ENCODE measurements at places on chromosomes 2 and 18.

DNA sequence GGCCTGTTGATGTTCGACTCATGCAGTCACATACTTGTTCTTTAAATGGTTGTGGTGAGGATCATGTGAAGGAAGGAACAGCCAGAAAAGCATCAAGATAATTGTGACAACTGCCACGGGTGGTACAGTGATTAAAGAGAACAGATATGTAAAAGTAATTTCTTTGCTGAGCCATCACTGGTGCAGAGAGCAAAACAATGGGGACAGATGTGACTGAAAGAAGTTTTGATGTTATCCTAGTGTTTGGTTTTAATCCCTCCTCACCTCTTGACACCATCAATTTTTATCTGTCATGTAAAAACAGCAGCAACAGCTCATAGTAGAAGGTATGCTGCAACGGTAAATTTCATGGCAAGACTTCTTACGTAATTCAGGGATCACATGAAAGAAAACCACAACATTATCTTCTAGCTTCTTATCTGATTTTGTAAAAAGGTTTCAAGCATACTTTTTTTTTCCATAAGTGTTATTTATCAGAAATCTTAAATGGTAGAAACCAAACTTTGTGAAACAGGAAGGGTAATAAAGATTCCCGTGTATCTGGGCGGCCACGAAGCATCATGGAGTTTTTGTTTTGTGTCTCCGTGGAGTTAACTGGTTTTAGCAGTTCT is 65.2 kb downstream of the PLCL1 start:
- DNase-seq = peak; percentile 10

- no peak for DNase-seq
These were observed 4.8 kb downstream of the TNFRSF11A start for GRCh38 chr18:62329691-62330454.

- DNase-seq = no peak
These were observed 194.0 kb downstream of the CAMKMT start for GRCh38 chr2:44555700-44556099.

GRCh38 chr2:10034333-10035052 is 8.9 kb upstream of the KLF11 start:
- DNase-seq = no peak

DNA sequence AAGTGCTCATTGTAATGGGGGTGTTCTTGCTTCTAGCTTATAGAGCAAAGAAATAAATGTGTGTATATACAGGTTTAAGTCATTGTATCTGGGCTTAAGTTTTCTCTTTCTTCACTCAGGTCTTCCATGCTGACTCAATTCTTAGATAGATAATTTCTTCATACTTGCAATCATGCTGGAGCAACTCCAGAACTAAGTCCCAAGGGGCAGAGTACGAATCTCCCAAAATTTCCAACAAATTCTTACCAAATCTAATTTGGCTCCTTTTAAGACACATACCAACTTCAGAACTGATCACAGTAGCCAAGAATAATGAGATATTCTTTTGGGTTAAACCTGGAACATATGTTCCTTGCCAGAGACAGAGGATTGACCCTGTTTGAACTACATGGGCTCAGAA is 4.3 kb upstream of the SPAG16 start:
- DNase-seq = no peak

GRCh38 chr18:75034937-75035336 is 174.0 kb downstream of the PTGR3 start:
- DNase-seq = no peak

DNA sequence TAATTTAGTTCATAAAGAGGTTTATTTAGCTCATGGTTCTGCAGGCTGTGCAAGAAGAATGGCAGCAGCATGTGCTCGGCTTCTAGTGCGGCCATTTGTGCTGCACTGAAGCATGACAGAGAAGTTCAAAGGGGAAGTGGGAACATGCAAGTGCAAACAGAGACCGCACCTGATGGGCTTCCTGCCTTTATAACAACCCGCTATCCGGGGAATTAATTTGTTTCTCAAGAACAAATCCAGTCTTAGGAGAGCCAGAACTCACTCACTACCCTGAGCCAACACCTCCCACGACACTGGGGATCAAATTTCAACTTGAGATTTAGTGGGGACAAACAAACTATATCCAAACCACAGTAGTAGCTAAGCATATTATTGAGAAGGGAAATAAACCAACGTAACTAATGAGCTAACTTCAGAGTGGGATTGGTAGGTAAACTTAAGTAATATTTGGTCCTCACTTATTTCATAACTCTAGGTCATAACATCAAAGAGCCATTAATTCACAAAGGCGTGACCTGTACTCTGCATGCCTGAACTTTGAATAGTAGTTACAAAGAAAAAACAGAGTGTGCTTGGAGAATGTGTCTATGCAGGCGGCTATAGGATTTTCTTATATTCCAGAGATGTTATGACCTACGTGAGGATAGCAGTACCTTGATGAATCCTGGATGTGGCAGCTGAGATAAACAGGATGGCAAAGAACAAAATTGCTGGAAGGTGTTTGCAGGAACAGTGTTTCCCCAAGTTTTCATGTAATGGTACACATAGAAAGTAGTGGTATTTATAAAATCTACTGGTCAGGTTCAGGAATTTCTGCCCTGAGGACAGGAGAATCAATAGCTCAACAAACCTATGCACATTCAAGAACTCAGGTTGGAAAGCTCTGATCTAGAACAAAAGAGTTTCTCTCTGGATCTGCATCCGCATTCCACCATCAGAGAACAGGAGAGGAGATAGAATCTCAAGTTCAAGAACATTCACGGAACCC is 845.9 kb upstream of the ID2 start:
- no peak for DNase-seq

GRCh38 chr18:35118641-35119040 is 77.4 kb downstream of the MAPRE2 start:
- no peak for DNase-seq

DNA sequence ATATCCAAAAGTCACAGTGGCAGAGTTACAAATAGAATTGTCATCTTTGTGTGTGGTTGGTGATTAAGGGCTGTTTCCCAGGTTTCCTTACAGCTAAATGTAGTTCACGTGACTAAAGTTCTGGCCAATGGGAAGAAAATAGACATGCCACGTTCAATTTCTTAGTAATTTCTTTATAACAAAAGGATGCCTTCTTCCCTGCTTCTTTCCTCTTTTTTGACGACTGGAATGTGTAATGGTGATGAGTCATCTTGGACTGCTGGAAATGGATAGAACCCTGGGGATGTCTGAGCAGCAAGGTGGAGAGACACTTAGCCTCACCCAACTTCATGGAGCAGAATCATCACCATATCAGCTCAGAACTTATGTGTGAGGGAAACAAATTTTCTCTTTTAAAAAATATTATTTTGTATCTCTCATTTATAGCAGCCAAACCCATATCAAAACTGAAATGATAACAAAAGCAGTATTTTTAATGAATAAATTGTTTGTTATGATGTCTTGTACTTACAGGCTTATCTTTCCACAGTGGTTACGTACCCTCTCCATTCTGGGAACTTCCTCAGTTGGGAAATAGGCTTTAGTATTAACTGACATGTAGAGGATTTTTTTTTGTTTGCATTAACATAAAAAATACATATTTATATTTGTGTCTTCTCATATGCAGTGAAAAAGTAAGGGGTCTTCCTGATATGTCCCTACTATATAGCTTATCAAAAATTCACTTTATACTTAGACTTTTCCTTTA is 91.1 kb upstream of the CDH2 start:
- no peak for DNase-seq

- DNase-seq = no peak
These were observed 554.6 kb downstream of the DSC3 start for GRCh38 chr18:30487962-30488361.
